ENCODE measurements at places on chromosomes 12 and 14. TPM values are rescaled to one million over a fixed set of nuclear protein-coding genes. Genes with fewer than 3 reads are reported as not detected.

SERPINA1 gene
- total RNA-seq, result 102 TPM

RAD51AP1 gene
- total RNA-seq, result 44.6 TPM

MYO1H gene
- total RNA-seq, result not detected

MGAT4C gene
- total RNA-seq, result not detected

KCNH3 gene
- 2.4 TPM for total RNA-seq

All from activated CD4-positive, alpha-beta T cell treated with anti-CD3 and anti-CD28 coated beads for 36 hours (primary cell).